ENCODE measurements at places on chromosomes 13 and 19.

DNA sequence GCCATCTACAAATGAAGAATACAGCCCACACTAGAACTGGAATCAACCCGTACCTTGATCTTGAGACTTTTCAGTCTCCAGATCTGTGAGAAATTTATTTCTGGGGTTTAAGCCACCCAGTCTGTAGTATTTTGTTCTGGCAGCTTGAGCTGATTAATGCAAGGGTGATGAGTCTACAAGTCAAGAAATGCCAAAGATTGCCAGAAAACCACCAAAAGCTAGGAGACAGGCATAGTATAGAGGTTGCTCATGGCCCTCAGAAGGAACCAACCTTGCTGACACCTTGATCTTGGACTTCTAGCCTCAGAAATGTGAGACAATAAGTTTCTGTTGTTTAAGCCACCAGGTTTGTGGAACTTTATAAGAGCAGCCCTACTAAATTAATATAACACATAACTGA lies 428.2 kb upstream of the KLF12 start:
- DNase-seq, result no peak

DNA sequence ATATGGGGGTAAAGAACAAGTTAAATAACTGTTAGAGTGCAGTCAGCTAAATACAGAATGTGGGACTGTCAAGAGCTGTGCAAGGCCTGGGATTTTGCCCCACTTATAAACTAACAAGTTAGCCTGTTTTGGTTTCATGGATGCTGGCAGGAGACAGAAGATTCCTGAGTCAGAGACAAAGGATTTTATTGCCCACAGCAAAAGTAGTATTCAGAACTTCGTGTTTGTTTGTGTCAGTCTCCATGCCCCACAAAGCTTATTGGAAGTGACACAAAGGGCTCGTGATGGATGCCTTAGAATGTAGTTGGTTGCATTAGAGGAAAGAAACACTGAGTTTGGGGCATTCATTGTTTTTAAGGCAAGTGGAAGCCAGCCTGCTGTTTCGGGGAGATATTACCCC lies 22.2 kb upstream of the SPRYD7 start:
- no peak for DNase-seq

- no peak for DNase-seq
Measured at GRCh38 chr13:31814536-31814935, 75.2 kb downstream of the RXFP2 start.

GRCh38 chr19:35043906-35044305 lies 2.4 kb downstream of the HPN start:
- DNase-seq, result no peak

DNA sequence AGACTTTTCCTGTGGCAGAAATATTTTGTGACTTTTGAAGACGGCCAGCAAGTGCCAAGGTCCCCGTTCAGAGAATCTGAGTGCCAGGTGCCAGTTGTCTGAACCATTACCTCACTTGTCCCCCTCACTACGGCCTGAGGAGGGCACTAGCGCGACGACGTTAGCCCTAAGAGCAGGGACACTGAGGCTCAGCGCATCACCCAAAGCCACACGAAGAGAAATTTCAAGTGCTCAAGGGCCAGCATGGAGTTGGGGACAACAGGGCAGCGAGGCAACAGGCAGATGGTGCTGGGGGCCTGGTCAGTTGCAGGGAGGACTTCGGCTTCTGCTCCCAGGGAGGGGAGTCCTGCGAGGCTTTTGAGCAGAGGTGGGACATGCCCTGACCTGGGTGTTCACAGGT lies 9.5 kb upstream of the TYK2 start:
- DNase-seq, result no peak

DNA sequence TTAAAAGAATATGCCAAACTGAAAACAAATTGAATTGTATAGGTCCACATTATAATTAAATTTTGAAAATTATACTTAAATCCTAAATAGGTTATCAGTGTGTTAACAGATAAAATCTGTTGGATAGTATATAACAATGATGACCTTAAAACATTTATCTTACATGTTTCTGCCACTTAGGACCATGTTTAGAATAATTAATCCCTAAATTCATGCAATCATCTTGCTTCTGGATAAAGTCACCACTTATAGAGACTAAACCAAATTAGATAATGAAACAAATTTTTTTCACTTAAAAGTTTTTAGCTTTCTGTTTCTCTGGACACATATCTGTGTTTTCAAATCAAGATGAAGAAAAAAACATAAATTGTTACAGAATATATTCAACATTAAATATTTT lies 511.7 kb upstream of the MIR17HG start:
- no peak for DNase-seq

DNA sequence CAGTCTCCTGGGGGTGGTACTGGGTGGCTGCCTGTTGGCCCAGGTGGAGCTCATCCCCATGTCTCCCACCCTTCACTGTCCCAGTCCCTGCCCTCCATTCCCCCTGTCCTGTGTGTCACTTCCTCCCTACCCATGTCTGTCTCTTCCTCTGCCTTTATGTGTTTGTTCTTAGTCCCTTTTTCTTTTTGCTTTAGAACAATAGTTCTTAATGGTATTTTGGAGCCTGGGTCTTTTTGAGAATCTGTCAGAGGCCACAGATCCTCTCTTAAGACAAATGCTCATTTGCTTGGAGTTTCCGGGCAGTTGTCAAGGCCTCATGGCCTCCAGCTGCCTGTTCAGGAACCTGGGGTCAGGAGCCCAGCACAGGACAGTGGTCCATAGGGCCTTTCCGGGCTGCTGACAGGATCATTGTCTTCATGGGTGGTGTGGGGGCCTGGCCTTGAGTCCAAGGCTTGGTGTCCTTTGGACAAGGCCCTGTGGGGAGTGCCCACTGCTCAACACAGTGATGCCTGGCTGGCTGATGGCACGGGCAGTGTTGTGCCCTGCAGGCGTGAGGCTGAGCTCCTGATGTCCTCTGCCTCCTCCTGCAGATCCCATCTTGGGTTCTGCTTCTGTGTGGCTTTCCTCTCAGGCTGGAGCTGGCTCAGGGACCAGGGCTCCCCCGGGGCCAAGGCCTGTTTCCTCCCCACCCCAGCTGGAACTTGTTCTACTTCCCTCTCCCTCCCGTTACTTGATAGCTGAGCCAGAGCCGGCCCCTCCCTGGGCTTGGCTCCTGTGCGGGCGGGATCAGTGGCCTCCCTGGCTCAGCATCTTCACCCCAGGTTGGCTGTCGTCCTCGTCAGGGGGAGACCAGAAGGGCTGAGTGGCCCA lies 3.5 kb downstream of the EGLN2 start:
- no peak for DNase-seq

- no peak for DNase-seq
Measured at GRCh38 chr13:107301724-107302374, 733.9 kb upstream of the ARGLU1 start.

Measured in effector memory CD8-positive, alpha-beta T cell (primary cell).